ENCODE measurements at places on chromosomes 11 and 22.

GRCh38 chr11:120342226-120342625 is 6.0 kb downstream of the ARHGEF12 start:
- DNase-seq: no peak

DNA sequence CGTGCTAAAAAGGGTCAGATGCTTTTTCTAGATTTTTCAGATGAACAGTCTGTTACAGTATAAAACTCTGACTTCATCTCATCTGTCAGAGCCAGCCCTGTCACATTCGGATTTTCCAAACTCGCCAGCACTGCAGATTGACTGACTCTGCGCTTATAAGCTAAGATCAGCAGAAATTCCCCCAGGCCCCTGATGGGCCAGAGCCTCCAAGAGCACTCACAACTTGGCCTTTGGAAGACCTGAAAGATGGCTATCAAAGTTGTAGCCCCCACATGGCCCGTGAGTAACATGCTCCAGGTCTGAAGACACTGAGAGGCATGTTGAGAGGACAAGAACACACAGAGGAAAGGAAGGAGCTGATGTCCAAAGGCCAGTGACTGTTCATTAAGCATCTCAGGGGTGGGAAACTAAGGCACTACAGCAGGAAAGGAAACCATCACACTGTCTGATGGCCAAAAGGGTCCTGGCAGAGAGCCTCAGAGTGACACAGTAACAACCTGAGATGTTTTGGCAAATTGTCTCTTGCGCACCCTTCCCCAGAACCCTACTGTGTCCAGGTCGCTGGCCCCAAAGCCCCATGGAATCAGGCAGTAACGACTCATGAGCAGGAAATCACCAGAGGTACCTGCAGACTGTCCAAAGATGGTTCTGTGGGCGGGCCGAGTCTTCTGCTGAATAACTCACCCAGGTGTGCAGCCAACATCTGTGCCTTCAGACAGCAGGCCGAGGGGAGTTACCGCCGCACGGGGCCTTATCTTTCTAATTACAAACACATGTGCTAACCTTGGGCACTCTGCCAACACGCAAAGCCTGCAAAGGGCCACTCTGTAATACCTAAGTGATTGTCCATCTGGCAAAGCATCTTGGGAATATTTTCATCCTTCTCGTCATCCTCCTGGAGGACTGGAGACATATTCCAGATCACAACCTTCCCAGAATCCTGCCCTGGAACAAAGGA is 23.6 kb downstream of the HIRA start:
- no peak for DNase-seq

GRCh38 chr22:42229455-42230149 is 40.9 kb downstream of the TCF20 start:
- no peak for DNase-seq

DNA sequence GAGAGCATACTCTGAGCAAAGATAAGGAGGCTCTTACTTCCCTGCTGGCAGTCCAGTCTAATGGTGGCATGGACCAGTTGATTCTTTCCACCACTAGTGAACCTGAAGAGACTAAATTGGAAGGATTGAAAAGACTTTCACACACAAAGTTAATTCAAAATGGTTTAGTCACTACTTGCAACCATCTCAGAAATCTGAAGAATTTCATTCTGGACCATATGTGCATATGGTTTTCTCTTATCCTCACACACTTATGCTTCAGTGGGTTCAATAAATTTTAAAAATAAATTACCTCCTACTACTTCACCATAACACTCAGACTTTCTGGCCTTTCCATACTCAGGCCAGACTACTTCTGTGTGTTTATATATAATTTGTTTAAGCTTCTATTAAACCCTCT is 44.7 kb downstream of the CADM1 start:
- DNase-seq: no peak

GRCh38 chr22:39617342-39617741 is 46.8 kb downstream of the CACNA1I start:
- DNase-seq: no peak

DNA sequence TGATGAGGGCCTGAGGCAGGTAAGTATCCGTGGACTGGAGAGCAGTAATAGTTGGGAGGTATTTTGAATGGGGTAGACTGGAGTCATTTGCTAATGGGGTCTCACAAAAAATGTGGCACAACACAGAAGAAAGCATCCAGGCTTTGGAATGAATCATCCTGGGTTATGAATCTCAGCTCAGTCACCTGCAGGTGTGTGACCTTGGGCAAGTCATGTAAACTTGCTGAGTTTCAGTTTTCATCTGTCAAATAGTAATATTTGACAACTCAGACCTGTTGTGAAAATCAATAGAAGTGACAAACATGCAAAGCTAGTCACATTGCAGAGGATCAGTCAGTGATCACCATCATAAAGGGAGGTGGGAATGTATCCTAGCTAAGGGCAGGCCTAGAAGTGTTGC is 232.0 kb upstream of the TENM4 start:
- no peak for DNase-seq

GRCh38 chr11:120522736-120523135 is 11.2 kb downstream of the GRIK4 start:
- DNase-seq: no peak

- DNase-seq: no peak
Observed at GRCh38 chr11:44627165-44627789, 61.8 kb downstream of the CD82 start.

DNA sequence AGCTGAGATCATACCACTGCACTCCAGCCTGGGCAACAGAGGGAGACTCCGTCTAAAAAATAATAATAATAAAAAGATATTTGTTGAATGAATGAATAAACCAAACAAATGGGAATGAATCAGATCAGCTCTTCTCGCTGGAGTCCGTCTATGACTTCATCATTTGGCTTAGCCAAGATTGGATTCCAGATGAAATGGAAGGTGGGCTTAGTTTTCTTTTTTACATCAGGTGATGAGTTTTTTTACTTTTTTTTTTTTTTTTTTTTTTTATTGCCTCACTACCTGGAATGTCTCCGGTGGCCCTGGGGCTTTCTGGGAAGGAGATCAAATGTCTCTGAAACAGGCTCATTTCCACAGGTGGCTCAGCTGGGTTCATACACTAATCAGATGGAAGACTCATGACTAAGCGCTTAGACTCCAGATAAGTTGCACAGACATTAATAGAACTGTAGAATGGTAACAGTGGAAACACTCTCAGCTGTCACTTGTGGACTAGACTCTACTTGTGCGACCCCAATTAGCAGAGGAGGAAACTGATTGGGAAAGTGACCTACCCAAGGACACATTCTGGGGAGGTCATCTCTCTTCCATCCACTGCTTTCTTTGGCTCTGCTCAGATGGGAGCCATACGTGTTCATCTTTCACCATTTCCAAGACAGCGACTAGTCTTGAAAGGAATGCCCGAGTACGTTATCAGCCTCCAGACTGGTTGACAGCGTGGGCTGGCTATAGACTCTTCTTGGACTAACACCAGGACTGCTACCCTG is 20.5 kb upstream of the RBFOX2 start:
- no peak for DNase-seq

- no peak for DNase-seq
Observed at GRCh38 chr11:71251151-71251721, 1.1 kb downstream of the SHANK2 start.

- no peak for DNase-seq
Observed at GRCh38 chr11:7596975-7597391, 76.3 kb downstream of the CYB5R2 start.

GRCh38 chr22:47036352-47036751 is 273.9 kb downstream of the TBC1D22A start:
- DNase-seq: no peak

GRCh38 chr11:10522921-10523320 is 18.1 kb downstream of the RNF141 start:
- DNase-seq: no peak

DNA sequence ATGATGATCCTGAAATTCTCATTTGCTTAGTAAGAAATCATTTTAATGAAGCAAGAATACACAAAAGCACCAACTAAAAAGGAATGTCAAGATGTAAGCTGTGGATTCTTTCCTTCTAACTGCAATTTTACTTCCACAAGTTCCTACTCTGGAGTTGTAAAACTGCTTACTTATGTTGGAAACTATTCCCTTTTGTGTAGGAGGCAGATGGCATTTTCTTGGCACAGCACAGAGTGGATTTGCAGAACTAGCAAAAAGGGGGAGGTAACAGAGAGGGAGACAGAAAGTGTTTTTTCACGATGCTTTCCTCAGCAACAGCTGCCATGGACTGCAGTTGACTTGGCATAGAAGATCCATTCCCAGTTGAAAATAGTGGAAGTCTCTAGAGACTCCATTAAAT is 1112.0 kb upstream of the RAG2 start:
- DNase-seq: no peak

- DNase-seq: no peak
Observed at GRCh38 chr11:71430166-71430565, 18.0 kb downstream of the DHCR7 start.

- DNase-seq: no peak
Observed at GRCh38 chr11:57386178-57386940, 4.1 kb downstream of the PRG2 start.

- DNase-seq: peak; percentile 69
Observed at GRCh38 chr11:128471138-128471661, 116.2 kb downstream of the ETS1 start.

DNA sequence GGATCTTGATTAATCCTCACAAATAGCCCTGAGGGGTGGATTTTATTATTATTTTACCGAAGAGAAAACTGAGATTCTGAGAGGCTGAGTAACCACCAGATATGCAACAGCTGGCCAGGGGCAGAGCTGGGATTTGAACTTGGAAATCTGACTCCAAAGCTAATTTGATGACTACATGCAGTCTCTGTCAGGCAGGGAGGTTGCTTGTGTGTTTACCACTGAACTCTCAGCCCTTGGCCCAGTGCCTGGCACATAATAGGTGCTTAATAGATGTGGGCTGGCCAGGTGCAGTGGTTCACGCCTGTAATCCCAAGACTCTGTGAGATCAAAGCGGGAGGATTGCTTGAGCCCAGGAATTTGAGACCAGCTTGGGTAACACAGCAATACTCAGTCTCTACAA is 121.7 kb upstream of the CRYBB3 start:
- no peak for DNase-seq

DNA sequence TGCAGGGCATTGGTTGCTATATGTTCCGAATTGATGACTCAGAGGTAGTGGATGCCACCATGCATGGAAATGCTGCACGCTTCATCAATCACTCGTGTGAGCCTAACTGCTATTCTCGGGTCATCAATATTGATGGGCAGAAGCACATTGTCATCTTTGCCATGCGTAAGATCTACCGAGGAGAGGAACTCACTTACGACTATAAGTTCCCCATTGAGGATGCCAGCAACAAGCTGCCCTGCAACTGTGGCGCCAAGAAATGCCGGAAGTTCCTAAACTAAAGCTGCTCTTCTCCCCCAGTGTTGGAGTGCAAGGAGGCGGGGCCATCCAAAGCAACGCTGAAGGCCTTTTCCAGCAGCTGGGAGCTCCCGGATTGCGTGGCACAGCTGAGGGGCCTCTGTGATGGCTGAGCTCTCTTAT is 5.4 kb upstream of the TTC36 start:
- no peak for DNase-seq

- DNase-seq: no peak
Observed at GRCh38 chr22:34055525-34056200, 135.4 kb upstream of the LARGE1 start.

GRCh38 chr11:97895572-97895971 is 1125.2 kb upstream of the CNTN5 start:
- no peak for DNase-seq

DNA sequence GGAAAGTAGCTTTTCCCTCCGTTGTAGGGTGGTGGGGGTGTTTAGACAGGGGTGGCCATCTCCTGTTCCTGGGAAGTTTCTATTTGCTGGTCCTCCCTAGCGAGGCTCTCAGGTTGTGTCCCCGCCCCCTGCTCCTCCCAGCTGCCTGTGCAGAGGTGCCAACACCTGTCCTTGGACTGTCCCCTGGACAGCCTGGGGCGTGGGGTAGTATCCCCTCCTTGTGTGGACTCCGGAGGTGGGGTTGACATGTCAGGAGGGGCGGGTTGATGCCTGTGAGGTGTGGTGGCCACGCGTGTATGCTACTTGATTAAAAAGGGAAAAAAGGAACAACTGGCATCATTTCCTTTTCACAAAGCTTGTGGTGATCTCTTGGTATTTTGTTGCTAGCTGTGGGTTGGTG is 14.3 kb upstream of the RANBP1 start:
- no peak for DNase-seq

- no peak for DNase-seq
Observed at GRCh38 chr11:57357856-57358255, 19.7 kb downstream of the P2RX3 start.

- DNase-seq: no peak
Observed at GRCh38 chr11:69941546-69942332, 122.5 kb upstream of the FGF3 start.

- DNase-seq: no peak
Observed at GRCh38 chr11:3669128-3669527, 2.1 kb downstream of the CHRNA10 start.

DNA sequence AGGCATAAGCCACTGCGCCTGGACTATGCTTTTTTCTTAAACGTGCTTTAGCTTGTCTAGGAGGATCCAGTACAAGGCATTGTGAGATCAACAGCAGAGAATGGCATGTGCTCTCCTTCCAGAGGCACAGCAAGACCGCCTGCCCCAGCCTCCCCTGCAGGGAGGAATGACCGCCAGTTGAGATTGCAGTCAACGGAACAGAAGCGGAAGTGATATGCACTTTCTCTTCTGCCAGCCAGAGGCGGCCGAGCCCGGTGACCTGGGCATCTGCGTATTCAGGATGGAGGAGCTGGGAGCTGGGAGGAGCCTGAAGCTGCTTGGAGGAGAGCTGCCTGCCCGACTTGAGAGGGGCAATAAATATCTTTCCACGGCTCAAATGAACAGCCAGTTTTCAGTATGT is 243.0 kb downstream of the CTTN start:
- DNase-seq: no peak

DNA sequence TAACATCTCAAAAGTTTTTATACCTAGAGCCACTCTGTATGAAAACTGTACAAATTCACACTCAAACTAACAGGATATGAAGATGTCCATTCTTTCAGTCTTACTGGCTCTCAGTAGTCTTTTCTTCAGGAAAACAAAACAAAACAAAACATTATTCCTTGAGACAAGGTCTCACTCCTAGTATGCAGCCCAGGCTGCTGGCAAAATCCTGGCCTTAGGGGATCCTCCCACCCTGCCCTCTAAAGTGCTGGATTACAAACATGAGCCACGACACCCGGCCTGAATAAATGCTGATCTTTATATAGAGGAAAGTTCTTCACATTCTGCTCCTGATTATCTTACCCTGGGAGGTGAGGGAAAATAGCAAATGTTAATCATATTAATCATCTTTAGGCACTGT is 5.1 kb downstream of the APOL2 start:
- no peak for DNase-seq
